ENCODE measurements at places on chromosomes 7 and 10. TPM values are rescaled to one million over a fixed set of nuclear protein-coding genes. Genes with fewer than 3 reads are reported as not detected.

Gene IGF2BP3
- 16.5 TPM for total RNA-seq

Gene MPP7
- 2.8 TPM for total RNA-seq

Gene GOLGA7B
- total RNA-seq = 0.52 TPM

- no peak for DNase-seq
- H3K36me3 ChIP-seq = no peaks in the 10 kb centered on the region
- H3K4me3 ChIP-seq = peak overlapping the region; percentile 95
- peak overlapping the region; percentile 88 for H3K27ac ChIP-seq
These were observed 1.6 kb downstream of the FAM53B start for GRCh38 chr10:124742413-124743190.

- no peaks in the 10 kb centered on the region for H3K36me3 ChIP-seq
- H3K4me3 ChIP-seq = no peak overlapping the region
- no peaks in the 10 kb centered on the region for H3K27me3 ChIP-seq
- no peak overlapping the region for H3K27ac ChIP-seq
- DNase-seq = no peak
These were observed 131.3 kb downstream of the ALOX5 start for GRCh38 chr10:45505311-45505710.

DNA sequence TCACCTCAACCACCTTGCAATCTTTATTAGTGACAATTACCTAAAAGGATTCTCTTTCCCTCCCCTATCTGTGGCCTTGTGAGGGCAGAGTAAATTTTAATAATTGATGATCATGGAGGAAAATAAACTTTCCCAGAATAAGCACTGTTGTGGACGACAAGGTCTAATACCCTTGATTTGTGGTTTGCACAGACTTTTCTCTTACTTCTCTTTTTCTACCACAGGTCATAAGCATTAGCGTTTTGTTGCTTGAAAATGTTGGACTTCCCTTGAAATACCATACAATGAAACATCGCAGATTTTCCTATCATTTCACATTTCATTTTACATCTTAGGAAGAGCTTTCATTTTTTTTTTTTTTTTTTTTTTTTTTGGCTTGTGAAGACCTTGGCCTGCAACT, 188.1 kb upstream of the TMEM72 start:
- no peak overlapping the region for H3K4me3 ChIP-seq
- no peak overlapping the region for H3K27ac ChIP-seq
- H3K27me3 ChIP-seq = no peaks in the 10 kb centered on the region
- H3K4me1 ChIP-seq = no peaks in the 10 kb centered on the region
- H3K36me3 ChIP-seq = no peaks in the 10 kb centered on the region
